ENCODE measurements at places on chromosomes 13 and 19.
A peak's percentile ranks its signal among the peaks of the same experiment; 100 is the strongest.

DNA sequence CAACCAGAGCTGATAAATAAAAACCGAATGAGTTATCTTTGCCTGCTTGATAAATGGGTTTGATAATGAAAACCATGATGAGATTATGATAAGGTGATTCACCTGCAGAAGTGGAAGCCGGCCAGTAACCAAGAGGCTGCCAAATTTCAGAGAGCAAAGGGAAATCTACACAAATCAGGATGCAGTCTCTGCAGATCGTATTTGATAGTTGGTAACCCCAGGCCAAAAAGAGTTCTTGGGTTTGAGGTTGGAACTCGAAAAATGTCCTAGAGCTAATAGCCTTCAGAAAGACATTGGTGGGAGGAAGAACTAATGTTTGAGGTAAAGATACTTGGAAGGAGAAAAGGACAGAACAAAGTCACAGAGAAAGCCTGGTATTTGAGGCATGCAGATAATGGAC is 9.6 kb upstream of the LATS2 start:
- DNase-seq = no peak

DNA sequence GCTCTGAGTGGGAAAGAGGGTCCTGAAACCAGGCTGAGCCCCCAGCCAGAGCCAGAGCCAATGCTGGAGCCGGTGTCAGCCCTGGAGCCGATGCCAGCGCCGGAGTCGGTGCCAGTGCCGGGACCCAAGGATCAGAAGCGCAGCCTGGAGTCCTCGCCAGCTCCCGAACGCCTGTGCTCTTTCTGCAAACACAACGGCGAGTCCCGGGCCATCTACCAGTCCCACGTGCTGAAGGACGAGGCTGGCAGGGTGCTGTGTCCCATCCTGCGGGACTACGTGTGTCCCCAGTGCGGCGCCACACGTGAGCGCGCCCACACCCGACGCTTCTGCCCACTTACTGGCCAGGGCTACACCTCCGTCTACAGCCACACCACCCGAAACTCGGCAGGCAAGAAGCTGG is 369 bp downstream of the NANOS3 start:
- no peak for DNase-seq

DNA sequence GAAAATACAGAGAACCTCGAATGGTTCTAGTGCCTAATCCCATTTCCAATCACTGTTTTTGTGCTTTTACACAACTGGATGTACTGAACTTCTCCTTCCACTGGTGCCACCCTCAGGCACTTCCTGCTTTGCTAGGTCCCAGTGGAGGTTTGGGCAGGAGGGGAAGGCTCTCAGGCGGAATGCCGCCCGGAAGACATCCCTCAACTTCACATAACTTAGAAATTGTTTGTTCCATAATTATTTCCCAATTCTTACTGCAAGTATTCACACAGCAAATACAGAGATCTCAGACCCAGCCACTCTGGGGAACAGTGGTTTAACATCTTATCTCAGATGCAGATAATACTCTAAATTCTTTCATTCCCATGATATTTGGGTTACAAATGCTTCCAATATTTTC is 195.7 kb upstream of the IPO5 start:
- no peak for DNase-seq

GRCh38 chr13:49527123-49527522 is 31.4 kb downstream of the PHF11 start:
- DNase-seq = no peak

GRCh38 chr13:110950819-110951570 is 36.1 kb upstream of the ANKRD10 start:
- peak; percentile 84 for DNase-seq

DNA sequence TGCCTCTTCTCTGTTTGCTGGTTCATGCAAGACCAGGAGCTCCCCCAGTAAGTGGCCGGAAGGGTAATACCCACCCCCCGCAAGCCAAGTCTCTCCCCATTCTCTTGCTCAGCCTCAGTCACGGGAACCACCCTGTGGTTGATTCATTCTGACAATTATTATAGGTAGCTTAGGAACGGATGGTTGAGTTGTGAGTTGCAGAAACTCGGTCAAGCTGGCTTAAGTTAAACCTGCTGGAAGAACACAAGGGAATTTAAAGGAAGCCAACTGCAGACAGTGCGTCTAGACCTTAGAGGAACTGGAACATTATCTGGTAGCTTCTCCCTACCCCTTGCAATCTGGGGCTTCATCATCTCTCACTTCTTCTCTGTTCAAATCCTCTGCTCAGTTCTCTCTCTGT is 8.9 kb downstream of the FPR1 start:
- DNase-seq = no peak

GRCh38 chr19:12665671-12666264 is 774 bp downstream of the MAN2B1 start:
- DNase-seq = no peak

DNA sequence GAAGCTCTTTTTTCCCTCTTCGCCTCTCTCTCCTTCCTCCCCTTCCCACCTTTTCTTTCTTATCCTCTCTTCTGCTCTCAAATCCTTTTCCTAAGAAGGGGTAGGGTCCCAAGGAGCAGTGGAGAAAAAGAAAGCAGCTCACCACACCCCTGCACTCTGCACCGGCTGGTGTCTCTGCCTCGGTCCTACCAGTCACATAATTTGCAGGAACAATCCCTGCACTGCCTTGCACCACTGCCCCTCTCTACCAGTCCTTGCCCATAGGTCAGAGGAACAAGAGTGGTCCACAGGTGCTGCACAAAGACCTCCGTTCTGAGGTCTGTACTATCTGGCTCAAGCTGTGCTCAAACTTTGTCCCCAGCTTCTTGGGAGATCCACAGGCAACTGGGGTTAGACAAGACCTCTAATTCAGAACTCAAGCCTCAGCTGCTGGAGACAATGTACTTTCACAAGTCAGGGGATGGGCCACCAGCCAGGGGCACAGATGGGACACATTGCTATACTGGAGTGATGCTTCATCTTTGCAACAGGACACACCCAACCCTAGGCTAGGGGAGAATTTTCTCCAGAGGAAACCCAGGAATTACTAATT is 125.4 kb upstream of the ZNF507 start:
- DNase-seq = no peak

- peak; percentile 68 for DNase-seq
These were observed 9.9 kb downstream of the LTBP4 start for GRCh38 chr19:40611096-40611495.

GRCh38 chr13:21733475-21734263 is 62.8 kb downstream of the FGF9 start:
- DNase-seq = no peak

GRCh38 chr13:87128491-87128890 is 542.7 kb upstream of the SLITRK5 start:
- no peak for DNase-seq

DNA sequence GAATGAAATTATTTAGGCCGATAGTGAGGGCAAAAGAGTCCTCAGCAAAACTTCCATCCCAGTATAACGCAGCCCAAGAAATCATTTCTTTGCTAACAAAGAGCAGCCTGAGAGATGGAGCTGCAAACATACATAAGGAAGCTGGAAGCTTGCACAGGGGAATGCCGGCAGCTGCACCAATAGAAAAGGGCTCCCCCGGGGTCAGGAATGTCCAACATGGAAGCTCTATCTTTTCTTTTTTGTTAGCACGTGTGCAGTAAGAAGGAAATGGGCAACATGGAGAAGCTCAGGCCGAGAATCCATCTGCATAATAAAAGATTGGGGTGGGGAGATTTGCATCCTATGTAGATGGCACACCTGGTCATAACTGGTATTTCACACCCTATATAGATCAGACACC is 1363.5 kb upstream of the PCDH20 start:
- no peak for DNase-seq

DNA sequence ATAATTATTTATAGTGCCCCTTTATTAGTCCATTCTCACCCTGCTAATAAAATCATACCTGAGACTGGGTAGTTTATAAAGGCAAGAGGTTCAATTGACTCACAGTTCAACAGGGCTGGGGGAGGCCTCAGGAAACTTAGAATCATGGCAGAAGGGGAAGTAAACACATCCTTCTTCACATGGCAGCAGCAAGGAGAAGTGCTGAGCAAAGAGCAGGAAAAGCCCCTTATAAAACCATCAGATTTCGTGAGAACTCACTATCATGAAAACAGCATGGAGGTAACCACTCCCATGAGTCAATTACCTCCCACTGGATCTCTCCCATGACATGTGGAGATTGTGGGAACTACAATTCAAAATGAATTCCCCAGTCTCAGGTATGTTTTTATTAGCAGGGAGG is 89.9 kb upstream of the STARD13 start:
- DNase-seq = no peak

GRCh38 chr19:11164296-11164695 is 8.7 kb upstream of the SPC24 start:
- no peak for DNase-seq

DNA sequence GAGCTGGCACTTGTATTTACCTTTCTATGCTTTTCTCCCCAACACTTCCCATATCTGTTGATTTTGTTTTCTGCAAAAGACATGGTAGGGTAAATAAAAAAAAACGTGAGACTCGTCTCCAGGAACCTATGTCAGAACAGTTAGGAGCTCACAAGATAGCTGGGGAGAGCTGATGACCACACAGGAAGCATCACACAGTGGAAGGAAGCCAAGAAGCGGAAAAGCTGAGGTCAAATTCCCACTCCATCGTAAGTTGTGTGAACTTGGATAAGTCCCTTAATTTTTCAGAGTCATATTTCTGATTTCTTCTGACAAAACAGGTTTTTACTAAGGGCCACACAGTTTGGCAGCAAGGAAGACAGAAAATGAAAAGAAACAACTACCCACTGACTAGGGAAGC is 199.6 kb downstream of the KLF5 start:
- DNase-seq = no peak

DNA sequence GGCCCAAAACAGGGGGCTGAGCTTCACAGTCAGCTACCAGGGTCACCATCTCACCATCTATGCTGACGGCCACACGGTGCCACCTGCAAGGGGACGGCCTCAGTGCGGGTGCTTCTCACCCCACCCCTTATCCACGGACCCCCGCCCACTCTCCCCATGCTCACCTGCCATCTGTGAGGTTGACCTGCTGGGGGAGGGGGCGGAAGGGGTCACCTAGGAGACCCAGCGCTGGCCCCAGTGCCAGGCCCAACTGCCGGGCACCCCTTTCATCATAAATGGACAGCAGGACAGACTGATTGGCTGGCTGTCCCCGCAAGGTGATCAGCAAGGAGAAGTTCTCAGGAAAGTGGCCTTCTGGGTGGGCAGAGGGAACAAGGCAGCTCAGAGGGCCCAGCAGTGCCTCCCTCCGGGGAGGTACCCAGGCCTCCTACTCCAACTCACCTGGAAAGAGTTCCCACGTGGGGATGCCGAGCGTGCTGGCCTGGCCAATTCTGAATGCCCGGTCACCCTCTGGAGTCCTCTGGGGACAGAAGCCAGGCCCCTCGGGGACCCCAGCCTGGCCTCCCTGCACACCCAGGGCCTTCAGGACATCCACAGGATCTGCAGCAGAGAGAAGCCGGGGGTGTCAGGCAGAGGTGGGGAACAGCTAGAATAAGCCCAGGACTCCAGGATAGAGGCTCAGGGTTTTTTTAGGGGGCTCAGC is 4.5 kb downstream of the COL5A3 start:
- DNase-seq = no peak

DNA sequence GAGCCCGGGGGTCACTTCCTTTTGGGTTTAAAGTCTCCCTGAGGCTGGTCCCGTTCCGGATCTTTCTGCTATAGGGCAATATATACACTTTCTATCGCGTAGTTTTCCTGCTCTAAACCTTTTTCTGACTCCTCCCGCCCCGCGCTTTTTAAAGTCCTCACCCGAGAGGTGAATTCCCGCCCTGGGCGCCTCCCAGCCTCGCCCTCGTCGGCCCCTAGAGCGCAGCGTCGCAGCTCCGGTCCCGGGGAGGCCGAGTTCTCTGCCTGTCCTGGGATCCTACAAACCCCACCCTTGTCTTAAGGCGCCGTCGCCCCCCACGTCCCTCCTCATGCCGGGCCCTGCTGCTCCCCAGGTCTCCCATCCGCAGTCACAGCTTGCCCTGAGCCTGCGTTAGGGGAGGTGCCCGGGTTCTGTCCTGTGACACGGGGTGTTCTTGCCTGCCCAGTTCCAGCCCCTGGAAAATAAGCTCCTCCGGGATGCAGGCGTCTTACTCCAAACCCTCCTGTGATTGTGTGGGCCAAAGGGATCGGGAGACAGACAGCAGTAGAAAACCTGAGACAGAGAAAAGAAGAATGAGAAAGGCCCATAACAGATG is 491 bp downstream of the ZNF525 start:
- DNase-seq = peak; percentile 33

GRCh38 chr13:83955011-83955410 is 72.7 kb upstream of the SLITRK1 start:
- DNase-seq = no peak

GRCh38 chr13:20995245-20995838 is 66.0 kb downstream of the LATS2 start:
- DNase-seq = no peak

DNA sequence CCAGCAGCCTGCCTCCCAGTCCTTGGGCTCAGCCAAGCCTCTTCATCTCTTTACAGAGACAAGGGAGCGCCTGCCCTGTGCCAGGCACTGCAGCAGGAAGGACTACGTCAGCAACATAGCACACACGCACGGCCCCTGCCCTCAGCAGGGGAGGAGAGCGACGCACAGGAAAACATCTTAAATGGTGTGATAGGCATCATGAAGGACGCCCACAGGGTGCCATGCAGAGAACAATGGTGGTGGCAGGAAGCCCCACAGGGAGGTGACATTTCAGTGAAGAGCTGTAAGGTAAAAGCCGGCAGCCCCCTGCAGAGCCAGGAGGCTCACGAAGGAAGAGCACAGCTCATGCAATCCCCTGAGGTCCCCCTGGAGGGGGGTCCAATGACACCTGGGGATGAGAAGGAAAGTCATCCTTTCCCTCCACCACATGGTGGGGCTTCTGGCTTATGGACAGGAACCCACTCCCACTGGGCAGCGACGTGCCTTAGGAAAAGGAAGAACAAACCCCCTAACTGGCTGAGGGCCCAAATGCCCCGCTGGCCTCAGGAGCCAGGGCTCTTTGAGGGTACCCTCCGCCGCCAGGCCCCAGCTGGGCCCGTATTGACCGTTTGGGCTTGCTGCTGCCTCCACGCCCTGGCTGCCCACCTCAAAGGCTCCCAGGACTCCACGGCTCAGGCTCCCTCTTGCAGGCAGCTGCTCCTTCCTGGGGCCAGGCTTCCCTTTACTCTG is 37.3 kb upstream of the C13orf42 start:
- no peak for DNase-seq

DNA sequence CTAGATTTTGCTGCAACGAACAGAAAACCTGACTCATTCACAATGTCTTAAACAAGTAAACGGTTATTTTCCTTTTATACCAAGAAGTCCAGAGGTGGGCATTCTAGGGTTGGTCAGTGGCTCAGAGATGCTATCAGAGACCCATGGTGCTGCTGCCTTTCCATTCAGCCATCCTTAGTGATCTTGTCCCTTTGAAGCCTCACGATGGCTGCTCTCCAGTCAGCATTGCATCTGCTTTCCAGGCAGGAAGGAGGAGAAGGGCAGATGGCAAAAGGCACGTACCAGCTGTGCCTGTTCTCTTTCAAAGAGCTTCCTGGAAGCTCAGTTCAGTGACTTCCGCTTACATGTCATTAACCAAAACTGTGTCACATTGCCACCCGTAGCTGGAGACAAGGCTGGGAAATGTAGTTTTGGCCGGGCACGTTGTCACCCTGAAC is 30.1 kb downstream of the WDFY2 start:
- peak; percentile 84 for DNase-seq

Data from SHP77 (cell line).